Putamen (tissue), 1 donor: ENCODE measurements at places on chromosomes 3 and 15.

- no peak for DNase-seq
These were observed 481 bp downstream of the AP4E1 start for GRCh38 chr15:50909010-50909317.

GRCh38 chr3:60743631-60744164 is 507.6 kb downstream of the FHIT start:
- peak; percentile 2 for DNase-seq

- no peak for DNase-seq
These were observed 510.2 kb upstream of the MDFIC2 start for GRCh38 chr3:70822669-70823068.

DNA sequence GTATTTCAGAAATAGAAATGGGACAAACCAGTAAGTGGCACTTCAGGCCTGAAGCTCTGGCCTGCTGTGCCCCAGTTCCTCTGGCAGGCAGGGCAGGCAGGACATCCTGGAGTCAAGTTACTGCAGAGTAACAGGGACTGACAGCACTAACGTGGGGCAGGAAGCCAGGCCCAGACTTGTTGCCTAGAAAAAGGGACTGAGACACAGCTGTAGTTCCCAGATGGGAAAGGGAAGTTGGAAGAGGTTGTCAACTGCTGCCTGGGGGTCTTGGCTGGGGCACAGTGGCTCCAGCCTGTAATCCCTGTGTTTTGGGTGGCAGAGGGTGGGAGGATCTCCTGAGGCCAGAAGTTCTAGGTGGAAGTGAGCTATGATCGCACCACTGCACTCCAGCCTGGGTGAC is 171.9 kb downstream of the FMN1 start:
- no peak for DNase-seq

DNA sequence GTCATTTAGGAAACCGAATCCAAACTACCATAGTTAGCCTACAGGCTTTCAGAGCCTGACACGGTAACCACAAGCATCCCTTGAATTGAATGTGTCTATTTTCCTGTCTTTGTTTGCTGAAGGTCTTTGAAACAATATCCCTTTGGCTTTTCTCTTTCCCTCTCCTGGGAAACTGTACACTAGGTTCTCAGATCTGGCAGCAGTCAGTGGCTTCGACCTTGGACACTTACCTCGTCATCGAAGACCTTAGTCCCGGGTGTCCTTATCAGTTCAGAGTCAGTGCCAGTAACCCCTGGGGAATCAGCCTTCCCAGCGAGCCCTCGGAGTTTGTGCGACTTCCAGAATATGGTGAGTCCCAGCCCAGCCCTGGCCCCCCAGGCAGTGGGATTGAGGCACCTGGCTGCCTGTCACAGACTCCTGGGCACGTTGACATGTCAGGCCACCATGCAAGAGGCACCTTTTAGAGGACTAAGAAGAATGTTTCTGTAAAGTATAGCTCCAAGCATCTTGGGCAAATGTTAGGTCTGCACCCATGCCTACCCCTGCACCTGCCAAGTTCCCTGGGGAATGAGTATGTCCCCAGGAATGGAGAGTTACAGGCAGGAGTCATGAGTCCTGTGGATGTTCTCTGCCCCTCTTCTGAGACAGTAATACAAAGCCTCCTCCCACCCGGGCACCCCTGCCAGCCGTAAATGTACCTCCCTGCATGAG is 30.4 kb upstream of the UMPS start:
- no peak for DNase-seq

DNA sequence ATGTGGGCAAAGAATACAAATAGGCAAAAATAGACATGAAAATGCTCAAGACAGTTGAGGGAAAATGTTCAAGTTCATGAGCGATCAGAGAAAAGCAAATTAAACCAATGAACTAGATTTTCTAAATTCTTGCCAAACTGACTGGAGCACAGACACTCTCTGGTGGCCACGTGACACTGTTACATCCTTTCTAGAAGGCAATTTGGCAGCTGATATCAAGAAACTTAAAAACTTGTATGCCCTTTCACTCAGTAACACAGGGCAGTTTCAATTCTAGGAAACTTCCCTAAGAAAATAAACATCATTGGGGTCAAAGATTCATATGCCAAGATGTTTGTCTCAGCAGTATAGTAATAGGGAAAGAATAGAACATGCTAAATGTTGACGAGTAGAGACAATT is 52.2 kb downstream of the ABHD5 start:
- DNase-seq = peak; percentile 14

- DNase-seq = no peak
These were observed 10.3 kb upstream of the KIF7 start for GRCh38 chr15:89665449-89666181.

- no peak for DNase-seq
These were observed 71.2 kb downstream of the ARPP21 start for GRCh38 chr3:35710554-35710953.

DNA sequence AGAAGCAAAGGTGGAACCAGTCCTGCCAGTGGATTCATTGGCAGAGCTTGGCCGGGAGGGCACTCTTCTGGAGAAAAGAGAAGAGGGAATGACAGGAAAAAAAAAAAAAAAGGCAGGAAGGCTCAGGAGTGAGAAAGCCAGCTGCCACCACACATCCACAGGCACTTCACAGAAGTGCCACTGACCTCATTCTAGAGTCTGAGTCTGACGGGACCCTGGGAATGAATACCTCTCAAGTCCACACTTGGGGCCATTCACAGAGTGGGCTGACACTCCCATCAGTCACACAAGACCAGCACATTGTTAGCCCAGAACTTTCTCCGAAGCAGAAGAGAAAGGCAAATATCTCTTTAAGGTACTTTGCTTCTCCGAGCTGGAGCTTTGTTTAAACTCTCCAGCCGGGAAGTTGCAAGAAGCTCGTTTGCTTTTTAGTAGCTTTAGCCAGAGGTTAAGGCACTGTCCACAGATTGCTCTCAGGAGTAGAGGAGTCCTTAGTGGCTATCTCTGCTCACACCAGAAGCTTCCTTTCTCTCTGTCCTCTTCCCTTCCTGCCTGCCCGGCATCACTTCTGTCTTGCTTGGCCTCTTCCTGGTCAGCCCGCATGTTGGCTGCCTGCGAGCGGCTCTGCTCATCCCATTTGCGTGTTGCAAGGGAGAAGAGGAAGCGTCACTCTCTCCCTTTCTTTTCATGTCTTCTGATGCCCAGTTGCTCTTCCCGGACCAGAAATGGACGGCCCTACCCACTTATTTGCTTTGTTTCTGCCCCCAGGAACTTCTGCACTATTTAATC is 53.8 kb downstream of the CMTM6 start:
- peak; percentile 19 for DNase-seq

DNA sequence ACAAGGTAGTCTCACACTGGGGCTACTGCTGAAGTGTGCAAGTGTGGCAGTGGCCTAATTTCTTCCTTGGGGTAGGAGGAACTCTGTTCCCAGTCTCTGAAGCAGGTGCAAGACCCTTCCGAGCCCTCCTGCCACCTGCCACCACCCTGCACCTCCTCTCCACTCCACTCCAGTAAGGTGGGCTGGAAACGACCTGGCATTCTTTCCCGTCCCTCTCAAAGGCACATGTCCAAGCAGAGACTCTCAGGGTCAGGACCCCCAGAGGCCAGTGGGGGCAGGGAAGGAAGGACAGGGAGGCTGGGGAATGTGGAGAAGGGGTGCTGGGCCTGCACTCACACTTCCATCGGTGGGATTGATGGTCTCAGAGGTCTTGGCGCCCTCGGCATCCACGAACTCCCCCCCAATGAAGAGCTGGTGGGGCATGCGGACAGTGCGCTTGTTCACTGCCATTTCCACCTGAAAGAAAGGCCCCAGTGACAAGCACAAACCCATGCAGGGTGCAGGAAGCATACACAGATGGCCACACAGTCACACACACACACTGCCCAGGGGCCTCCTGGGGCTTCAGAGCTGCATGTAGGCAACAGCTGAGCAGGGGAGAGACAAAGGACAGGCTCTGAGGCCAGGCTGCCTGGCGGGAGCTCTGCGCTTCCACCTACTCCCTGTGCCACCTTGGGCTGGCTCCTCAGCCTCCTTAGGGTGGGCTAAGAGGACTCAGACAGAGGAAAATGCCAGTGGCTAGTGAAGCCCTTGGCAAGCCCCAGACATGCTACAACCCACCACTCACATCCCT is 43.8 kb downstream of the ALDH1L1 start:
- DNase-seq = no peak

DNA sequence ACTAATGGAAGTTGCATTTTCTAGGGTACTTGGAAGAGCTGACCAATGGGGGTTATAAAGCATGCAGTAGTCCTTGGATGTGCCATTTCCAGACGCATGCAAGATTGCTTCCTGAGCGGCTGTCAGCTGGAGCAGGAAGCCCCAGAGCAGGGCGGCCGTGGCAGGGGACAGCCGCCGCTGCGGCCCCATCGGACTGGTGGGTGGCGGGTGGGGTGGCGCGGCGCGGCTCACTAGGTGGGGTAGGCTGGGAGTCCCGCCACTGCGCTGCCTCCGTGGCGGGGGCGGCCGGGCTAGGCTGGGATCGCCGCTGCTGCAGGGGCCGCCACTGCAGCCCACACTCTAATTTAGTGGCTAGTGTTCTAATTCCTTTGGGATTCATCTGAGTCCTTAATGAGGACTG is 56.5 kb upstream of the FGF7 start:
- no peak for DNase-seq

DNA sequence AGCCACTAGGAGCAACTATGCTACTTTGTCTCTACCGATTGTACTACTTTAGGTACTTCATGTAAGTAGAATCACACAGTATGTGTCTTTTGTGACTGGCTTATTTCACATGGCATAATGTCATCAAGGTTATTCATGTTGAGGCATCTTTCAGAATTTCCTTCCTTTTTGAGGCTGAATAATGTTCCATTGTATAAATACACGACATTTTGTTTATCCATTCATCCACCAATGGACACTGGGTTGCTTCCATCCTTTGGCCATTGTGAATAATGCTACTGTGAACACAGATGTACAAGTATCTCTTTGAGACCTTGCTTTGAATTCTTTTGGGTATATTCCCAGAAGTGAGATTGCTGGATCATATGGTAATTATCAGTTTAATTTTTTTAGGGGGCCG is 29.2 kb downstream of the MYO5A start:
- DNase-seq = peak; percentile 42

DNA sequence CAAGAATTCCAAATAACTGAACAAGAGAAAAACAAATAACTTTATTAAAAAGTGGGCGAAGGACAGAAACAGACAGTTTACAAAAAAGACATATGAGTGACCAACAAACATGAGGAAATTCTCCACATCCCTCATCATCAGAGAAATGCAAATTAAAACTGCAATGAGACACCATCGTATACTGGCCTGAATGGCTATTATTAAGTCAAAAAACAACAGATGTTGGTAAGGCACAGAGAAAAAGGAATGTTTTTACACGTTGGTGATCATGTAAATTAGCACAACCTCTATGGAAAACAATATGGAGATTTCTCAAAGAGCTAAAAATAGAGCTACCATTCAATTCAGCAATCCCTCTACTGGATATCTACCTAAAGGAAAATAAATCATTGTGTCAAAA is 1260.4 kb upstream of the ALCAM start:
- DNase-seq = no peak

- no peak for DNase-seq
These were observed 365.0 kb downstream of the NLGN1 start for GRCh38 chr3:173762501-173762900.

DNA sequence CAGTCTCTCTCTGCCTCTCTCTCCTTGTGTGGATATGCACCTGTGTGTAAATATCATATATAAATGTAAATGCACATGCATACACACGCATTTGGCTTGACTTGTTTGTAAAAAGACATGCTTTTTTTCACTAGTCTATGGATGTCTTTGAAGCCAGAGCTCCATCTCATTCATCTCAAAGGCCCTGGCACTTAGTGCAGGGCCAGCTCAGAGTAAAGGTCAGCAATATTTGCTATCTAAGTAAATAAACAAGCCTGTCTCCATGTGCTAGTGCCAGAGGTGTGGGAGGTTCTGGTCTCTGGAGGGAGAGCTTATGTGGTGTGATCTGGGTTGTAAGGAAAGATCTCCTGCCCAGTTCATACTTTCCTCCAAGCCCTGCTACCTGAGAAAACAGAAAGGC is 5.6 kb downstream of the CLSTN2 start:
- no peak for DNase-seq

DNA sequence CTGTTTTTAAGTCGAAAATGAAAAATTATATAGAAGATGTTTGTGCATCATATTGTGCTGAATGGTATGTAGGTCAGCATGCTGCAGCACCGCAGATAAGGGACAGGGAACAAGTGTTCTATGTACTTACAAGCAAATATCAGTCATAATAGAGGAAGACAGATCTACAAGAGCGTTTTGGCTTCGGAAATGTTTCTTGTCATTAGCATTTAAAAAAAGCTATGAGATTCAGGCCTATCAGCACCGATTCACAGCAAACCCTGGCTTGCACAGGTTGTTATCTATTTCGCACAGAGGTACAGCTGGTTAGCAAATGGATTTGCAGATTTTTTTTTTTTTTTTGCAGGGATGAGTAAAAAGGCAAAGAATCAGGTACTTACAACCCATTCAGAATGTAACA is 204.2 kb upstream of the TBC1D5 start:
- no peak for DNase-seq

DNA sequence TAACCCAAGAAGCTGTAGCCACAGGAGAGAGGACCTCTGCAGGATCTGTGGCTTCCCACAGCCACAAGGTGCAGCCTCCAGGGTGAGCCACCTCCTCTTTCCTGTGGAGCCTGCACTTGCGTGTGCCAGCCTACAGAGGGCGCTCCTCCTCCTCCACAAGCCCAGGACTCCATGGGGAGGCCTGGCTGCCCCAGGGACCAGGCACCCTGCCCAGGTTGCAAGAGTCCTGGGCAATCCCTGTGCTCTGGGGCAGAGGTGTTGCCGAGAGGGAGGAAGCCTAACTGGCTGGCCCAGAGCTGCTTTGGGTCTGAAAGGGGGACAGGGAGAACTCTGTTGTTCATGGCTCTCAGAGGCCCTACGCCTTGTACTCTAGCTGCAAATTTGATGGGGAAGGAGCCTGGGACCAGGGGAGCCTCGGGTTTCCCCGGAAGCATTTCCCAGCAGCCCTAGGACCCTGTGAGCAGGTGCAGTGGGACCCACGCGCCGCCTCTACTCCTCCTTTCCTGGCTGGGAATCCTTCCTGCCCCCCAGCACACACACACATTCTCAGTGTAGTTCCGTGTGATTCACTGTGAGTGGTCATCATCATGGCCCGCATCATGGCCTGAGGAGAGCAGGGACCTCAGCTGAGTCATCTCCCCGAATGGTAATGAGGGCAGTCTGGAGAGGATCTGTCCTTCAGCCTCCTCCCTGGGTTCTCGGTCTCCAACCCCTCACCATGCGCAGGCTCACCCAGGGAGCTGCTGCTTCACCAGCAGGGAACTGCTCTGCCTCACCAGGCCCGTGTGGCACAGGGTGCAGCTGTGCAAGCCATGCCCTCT is 24.3 kb downstream of the TBC1D21 start:
- no peak for DNase-seq

- peak; percentile 24 for DNase-seq
These were observed 57.8 kb downstream of the NCEH1 start for GRCh38 chr3:172653004-172653572.

DNA sequence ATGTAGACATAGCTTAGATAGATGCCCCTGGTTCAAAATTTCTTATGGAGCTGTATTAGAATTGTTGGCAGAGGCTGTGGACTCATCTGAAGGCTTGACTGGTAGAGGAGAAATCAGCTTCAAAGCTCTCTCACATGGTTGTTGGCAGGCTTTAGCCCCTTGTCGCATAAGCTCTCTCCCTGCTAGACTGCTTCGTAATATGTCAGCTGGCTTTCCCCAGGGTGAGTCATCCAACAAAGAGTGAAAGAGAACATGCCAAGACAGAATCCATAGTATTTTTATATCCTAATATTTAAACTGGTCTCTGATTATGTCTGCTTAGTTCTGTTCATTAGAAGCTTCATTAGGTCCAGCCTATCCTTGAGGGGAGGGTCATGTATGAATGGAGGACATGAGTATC is 427.4 kb upstream of the NAALADL2 start:
- DNase-seq = no peak
